ENCODE measurements at places on chromosomes 5 and 9.

GRCh38 chr5:149211566-149211965 is 60.1 kb upstream of the AFAP1L1 start:
- no peak for DNase-seq

DNA sequence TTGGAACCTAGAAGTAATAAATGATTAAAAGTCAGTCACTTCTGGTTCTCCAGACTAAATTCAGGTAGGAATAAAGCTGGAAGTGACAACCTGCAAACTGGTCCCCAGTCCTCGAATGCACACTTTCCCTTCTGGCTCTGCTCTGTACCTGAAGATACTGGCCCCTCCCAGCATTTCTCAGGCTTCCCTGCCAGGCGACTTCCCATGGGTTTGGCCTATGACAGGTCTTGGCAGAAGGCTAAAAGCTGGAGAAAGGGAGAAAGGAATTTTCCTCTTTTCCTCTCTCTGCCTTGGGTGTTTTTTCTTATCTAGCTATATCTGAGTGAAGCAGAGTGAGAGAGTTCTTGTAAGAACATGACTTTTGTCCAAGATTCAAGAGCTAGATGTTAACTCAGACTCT is 1005.7 kb downstream of the DTWD2 start:
- no peak for DNase-seq

DNA sequence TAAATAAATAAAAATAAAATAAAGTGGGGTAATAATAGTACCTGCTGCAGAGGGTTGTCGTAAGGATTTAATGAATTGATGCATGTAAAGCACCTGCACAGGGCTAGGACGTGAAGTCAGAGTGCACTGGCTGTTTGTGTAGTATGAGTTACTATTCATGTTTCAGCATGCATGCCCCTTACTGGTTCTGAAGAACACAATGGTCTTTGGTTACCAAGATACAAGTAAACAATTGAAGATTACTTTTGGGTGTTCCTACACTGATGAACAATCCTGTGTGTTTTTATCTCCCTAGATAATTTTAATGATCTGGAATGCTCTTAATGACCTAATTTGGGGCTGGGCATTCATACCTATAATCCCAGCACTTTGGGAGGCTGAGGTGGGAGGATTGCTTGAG is 23.2 kb upstream of the PRRC2B start:
- no peak for DNase-seq

DNA sequence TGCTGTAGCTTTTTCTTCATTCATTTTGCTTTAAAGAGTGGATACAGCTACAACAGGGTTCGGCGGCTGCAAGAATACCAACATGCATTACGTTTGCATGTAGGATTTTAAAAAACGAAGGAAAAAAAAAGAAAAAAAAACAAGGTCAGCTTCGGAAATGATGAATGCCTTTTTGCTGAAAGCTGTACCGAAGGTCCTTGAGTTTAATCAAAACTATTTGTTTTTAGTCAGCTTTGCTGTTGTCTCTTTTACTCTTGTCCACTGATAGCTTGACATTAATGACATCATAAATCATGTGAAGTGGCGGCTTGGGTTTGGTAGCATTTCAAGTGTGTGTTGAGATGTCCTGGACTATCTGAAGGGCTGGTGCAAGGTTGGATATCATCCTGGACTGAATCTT is 779.1 kb downstream of the NR2F1-AS1 start:
- DNase-seq = peak; percentile 19

- DNase-seq = no peak
Observed at GRCh38 chr5:10801931-10802666, 41.1 kb upstream of the DAP start.

- no peak for DNase-seq
Observed at GRCh38 chr5:31866166-31866565, 227.2 kb downstream of the PDZD2 start.

- DNase-seq = peak; percentile 54
Observed at GRCh38 chr9:35914301-35914807, 5.1 kb downstream of the SPAAR start.

DNA sequence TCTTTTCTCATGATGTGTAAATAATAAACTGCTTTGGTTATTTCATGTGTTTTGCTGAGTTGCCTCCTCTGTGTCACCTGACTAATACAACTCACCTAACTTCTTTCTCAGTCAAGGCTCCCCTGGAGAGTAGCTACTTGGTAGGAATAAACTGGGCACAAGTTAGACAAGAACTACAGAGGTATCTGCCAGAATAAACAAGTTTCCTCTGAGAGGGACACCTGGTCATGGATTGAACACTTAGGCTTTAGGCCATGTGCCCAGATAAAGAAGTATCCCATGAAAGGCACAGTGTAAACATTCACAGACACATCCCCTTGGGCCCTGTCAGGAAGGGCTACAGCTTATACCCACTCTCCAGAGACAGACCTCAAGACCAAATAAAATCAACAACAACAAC is 532.5 kb downstream of the KIF4B start:
- no peak for DNase-seq

DNA sequence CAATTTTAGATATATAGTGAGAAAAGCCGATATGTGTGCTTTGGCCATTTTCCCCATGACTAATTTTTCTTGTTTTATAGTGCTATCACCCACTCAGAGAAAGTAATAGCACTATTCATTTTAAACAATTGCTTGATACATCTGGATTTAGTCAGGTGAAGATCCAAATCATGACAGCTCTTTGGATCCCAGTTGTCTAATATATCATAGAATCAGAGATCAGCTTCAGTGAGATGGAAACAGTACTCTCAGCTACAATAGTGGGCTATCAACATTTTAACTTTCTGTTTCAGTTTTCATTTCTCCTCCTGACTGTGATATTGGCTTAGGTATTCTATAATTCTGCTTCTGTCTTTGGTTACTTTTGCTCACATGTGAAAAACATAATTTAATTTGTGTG is 38.7 kb downstream of the VCAN start:
- DNase-seq = no peak

DNA sequence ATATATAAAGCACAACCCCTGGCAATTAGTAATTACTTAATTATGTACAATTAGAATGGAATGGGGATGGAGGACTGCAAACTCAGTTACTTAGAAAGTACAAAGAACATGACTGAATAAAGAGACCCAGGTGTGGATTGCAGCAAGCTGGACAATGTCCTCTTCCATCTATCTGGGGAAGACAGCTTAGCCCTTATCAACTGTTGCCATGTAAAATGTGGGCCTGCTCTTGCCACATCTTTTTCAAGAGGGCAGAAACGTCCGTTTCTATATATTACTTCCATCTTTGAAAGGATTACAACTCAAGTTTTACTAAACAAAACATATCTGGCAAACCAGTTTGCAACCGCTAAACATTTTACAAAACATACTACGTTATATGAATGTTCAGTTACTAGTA is 26.2 kb downstream of the GOLPH3 start:
- DNase-seq = no peak

- DNase-seq = no peak
Observed at GRCh38 chr5:143837306-143837848, 25.4 kb downstream of the HMHB1 start.

DNA sequence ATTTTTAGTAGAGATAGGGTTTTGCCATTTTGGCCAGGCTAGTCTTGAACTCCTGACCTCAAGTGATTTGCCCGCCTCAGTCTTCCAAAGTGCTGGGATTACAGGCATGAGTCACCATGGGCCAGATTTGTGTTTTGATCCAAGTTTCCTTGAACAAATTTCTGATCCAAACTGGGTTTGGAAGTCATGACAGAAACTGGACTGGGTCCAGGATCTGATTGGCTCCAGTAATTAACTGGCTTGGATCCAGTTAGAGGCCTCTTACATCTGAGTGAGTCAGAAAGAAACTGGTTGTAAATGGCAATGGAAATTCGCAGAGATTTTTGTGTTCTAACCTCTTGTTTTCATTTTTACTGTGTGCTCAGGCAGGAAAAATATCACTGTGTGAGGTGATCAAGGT is 141.6 kb downstream of the SLC25A46 start:
- DNase-seq = no peak

DNA sequence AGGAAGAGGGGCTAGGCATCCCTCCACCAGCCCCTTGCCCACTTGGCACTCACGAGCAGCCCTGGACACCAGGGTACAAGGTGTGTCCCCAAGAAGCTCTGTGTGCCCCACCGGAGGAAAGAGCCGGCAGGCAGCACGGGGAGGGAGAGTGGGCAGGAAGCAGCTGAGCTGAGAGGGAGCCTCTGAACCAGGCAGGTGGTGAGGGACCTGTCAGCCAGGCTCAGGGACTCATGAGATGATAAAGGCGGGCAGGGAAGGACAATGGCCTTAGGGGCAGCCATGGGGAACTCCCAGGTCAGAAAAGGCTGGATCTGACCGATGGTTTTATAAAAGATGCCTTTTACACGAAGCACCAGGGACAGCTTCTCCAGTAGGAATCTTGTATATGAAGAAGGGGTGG is 112.0 kb downstream of the VAV2 start:
- DNase-seq = no peak

DNA sequence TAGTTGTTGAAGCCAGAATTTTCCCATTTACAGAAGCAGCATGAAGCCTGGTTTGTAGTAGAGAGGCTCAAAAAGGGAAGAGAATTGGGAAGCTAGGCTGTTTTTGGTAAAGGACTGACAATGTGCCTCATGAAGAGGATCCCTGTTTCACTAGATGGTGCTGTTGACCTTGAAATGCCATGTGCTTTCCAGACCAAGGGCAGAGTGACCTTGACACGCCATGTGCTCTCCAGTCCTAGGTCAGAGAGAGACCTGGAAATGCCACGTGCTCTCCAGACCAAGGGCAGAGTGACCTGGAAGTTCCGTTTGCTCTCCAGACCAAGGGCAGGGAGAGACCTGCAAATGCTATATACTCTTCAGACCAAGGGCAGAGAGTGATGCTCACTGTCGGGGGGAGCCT is 32.0 kb downstream of the UNC13B start:
- DNase-seq = no peak

GRCh38 chr5:146789712-146790653 is 88.6 kb downstream of the PPP2R2B start:
- DNase-seq = no peak

- no peak for DNase-seq
Observed at GRCh38 chr9:12878351-12878978, 103.6 kb downstream of the LURAP1L start.

- no peak for DNase-seq
Observed at GRCh38 chr5:148746826-148747535, 79.4 kb upstream of the ADRB2 start.

GRCh38 chr5:149007174-149007573 is 55.7 kb downstream of the SH3TC2 start:
- no peak for DNase-seq

- no peak for DNase-seq
Observed at GRCh38 chr9:84513979-84514378, 155.6 kb upstream of the NTRK2 start.

DNA sequence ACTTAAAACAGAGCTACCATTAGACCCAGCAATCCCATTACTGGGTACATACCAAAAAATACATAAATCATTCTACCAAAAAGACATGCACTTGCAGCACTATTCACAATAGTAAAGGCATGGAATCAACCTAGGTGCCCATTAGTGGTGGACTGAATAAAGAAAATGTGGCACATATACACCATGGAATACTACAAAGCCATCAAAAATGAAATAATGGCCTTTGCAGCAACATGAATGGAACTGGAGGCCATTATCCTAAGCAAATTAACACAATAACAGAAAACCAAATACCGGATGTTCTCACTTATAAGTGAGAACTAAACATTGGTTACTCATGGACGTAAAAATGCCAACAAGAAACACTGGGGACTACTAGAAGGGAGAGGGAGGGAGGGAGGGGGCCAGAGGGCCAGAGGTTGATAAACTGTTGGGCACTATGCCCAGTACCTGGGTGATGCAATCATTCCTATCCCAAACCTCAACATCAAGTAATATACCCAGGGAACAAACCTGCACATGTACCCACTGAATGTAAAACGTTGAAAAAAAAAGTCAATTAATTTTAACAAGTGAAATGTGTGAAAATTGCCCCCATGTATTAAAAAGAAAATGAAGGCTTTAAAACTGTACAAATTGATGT is 24.5 kb upstream of the GPR150 start:
- no peak for DNase-seq

DNA sequence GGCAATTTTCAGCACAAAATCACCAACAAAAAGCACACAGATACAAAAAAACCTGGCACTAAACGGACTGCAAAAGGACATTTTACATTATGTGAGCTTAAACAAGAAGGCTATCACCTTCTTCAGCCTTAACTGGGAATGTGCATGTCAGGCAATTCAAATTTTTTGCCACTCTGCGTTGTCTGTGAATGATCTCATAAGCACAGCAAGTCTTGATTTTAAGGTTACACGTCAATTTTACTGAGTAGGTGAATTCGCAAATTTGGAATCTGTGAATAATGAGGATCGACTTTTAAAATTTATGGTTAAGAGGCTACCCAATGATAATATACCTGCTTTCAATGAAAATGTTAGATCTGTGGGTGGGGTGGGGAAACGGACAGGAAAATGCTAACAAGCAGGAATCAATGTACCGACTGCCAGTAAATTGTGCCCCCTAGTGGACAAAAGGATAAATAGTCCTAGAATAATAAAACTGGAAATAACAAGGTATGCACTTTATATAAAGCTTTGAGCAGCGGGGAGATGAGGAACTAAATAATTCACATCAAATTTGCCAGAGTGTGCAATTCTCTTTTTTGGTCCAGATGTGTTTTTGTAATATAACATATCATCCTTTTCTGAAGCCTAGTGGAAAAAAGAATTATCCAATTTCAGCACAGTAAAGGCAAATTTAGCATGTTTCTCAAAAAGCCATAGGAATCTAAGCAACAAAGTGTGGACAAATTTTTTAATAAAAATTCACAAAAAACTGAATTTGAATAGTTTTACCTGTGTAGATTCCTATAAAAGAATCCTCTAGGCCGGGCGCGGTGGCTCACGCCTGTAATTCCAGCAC is 20.5 kb downstream of the EQTN start:
- peak; percentile 26 for DNase-seq

GRCh38 chr9:68470067-68470466 is 70.6 kb downstream of the TMEM252 start:
- DNase-seq = no peak

GRCh38 chr9:135575995-135576631 is 14.6 kb downstream of the PAEP start:
- DNase-seq = no peak

GRCh38 chr9:120175031-120175430 is 404.9 kb downstream of the CDK5RAP2 start:
- DNase-seq = no peak

DNA sequence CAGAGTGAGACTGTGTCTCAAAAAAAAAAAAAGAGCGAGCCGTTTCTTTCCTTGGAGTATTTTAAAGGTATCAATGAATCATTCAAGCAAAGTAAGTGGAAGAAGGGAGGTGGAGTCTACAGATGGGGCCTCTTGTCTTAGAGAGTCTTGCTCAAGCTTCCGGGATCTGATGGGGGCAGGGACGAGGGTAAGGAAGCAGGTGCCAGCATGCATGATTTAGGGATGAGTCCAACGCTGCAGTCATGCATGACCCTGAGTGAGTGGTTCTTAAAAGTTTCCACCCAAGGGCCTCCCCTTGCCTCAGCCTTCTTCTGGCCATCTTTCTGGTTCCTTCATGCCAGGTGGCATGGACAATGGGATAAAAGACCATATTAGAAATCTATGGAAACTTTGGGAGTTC is 79.6 kb downstream of the MYO10 start:
- DNase-seq = no peak

GRCh38 chr9:124320062-124320973 is 62.6 kb downstream of the NEK6 start:
- DNase-seq = peak; percentile 79

Data from nephron progenitor cell (in vitro differentiated cells).